ENCODE measurements at places on chromosomes 13 and 19.

DNA sequence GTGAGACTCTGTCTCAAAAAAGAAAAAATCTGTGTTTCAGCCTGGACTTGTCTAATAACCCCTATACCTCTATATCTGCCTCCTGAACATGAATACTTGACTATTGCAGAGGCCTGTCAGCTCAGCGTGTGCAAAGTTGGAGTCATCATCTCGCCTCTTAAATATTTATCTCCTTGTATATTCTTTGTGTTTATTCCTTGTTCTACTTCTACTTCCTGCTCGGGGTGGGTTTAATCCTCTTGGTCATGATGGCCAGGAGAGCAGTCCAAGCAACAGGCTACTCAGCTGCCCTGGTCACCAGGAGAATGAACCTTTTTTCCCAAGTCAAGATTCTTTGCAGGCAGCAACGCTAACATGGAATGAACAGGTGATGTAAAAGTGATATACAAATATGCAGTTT lies 119.1 kb downstream of the PCCA start:
- no peak for DNase-seq

DNA sequence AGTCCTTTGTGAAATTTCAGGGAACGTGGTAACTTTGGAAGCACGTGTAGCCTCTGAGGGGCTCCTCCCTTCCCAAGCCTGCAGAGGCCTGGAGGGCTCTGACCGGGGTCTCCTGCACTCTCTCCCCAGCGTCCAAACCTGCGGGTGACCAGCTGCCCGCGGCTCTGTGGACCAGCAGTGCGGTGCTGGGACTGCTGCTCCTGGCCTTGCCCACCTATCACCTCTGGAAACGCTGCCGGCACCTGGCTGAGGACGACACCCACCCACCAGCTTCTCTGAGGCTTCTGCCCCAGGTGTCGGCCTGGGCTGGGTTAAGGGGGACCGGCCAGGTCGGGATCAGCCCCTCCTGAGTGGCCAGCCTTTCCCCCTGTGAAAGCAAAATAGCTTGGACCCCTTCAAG lies 2.7 kb upstream of the TPGS1 start:
- no peak for DNase-seq

GRCh38 chr13:65378943-65379519 lies 1851.1 kb downstream of the PCDH9 start:
- no peak for DNase-seq

GRCh38 chr19:12610540-12611360 lies at the start of the genes ZNF490 and ZNF791:
ZNF490 (minus strand) TSS chr19:12610813; CDS start chr19:12610680, 133 bp downstream.
ZNF791 (plus strand) TSS chr19:12610920; CDS start chr19:12611080, 160 bp downstream.
- DNase-seq, result peak; percentile 98

DNA sequence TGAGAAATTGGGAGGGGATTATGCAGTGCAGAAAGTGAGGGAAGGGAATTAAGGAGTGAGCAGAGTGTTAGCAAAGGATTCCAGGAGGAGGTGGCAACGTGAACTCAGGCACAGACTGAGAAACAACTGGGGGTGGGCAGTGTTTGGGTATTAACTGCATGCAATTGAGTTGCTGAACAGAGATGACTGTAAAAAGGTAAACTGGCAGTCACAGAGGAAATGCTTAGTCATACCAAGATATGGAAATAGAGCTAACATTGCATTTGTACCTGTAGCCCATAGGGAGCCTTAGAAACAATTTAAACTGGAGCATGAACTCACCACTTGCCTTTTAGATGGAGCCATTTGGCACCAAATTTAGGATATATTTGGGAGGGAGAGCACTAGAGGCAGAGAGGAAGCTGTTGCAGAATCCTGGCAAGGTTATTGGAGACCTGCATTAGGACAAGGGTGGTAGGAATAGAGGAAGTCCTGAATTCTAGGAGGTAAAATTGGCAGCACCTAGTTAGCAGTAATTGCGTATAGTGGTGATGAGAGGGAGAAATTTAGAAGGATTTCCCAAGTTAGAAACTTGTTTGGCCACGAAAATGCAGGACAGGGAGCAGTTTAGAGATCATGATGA lies 100.6 kb upstream of the FRY start:
- DNase-seq, result no peak

- peak; percentile 37 for DNase-seq
Measured at GRCh38 chr19:17766543-17767131, 15.4 kb downstream of the FCHO1 start.

DNA sequence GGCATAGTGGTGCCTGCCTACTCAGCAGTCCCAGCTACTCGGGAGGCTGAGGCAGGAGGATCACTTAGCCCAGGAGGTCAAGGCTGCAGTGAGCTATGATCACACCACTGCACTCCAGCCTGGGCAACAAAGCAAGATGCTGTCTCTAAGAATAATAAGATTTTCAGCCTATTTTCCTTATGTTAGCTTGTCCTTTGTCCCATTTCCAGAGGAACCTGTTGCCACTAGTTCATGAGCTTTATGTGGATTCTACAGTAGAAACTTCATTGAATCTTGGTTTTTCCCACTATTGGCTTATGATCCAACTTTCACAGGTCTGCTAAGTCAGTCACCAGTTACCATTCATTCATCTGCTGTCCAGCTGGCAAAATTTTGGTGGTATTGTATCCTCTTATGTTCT lies 18.2 kb downstream of the FFAR2 start:
- DNase-seq, result no peak

DNA sequence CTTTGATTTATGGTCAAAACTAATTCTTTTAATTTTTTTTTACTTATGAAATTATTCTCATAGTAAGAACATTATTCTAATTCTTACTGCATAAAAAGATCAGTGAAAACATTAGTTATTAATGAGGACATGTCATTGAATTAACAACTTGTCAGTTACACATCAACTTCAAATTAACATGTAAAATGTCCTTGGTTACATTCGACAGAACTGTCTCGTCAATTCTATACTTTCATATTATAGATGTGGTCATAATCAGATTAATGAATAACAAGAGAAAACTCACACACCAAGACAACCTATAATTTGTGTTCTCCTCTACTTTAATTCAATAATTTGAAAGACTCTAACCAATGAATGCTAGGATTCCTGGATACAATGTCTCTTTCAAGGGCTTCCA lies 66.7 kb downstream of the KATNAL1 start:
- no peak for DNase-seq

DNA sequence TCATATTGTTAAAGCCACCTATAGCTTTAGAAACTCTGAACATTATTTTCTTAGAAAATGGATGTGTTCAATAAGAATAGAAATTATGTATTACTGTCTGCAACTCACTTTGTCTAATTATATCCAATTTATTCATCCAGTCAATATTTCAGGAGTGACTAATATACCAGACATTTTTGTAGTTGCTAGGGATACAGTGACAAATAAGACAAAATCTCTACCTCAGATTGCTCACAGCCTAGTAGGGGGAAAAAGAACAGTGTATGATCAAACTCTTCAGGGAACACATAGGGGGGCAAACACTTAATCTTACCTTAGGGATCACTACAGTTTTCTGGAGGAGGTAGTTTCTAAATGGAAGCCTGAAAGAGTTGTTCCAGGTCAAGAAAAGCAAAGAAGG lies 8.6 kb downstream of the BRCA2 start:
- no peak for DNase-seq

DNA sequence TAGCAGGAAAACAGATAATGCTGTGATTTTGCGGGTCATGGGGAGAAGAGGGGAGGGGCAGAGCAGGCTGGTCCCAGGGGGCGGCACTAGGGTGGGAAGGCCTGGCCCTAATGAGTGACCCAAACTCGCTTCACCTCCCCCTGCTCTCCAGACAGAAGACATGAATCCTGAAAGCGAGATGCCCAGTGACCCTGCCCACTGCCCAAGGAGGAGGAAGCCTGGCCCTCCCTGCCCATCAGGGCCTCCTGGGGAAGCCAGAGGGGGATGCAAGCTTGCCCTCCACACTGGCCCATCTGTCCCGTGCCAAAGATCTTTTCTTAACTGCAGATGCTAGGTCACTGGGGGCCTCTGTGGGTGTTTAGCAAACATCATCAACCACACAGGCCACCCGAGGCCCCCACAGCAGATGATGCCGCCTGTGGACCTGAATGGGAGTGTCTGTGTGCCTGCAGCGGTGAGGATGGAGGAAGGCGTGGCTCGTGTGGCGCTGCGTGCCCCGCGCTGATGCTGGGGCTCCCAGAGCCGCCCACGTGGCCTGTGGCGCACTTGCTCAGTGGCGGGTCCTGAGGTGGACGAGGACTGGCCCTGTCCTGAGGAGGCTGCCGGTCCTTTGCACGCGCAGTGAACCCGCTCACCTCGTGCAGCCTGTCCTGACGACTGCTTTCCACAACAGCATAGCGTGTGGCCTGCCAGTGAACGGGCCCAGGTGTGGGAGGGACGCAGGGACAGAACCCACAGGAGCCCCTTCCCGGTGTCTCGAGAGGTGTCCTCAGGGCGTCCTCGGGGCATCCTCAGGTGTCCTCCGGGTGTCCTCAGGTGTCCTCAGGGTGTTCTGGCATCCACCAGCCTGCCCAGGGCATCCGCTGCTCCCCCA lies 80.5 kb upstream of the MCF2L start:
- DNase-seq, result no peak

GRCh38 chr13:113049981-113050380 lies 55.6 kb upstream of the F7 start:
- no peak for DNase-seq

- no peak for DNase-seq
Measured at GRCh38 chr19:670609-671075, 5.5 kb upstream of the FSTL3 start.

DNA sequence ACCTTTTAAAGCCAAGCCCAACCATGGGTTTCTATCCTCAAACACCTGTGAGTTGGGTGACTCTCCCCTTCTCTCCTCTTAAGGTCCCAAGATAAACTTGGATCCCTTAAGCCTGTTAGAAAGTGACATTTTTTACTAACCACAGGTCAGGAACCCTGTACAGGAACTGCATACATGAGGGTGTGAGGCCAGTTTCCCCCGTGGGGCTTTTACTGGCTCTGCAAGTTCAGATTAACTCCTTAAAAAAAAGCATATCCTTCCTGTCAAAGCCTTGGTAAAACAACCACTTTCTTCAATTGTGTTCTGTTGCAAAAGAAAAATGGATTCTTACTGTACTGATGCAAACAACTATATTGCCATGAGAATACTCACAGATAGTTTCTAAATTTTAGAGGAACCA lies 2638.7 kb upstream of the PCDH20 start:
- no peak for DNase-seq

DNA sequence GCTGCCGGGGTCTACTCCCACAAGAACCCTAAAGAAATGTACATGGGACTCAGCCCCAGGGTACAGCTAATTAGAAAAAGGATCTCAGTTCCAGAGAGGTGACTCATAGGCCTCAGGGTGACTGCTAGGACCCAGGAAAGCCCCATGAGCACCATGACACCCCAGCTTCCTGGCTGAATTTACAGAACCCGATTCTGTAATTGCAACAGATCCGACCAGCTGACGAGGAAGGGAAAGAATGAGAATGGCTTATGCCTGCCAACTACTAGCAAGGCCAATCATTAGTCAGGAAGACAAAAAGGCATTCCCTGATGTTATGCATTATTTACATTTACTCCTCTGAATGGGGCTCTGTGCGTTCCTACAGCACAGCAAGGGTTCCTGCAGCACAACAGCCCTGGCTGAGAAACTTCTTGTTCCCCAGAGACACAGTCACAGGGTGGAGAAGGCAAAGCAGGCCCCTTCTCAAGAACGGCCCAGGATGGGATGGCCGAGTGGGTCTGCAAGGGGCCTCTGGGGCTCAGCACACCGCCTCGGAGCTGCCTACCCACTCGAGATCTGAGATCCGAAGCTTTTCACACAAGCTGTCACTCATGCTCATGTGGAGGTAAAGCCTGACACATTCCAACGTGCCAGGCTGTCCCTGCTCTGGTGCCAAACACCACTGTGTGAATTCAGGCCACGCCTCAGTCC lies 27.2 kb downstream of the PBX4 start:
- peak; percentile 85 for DNase-seq

- no peak for DNase-seq
Measured at GRCh38 chr19:4984438-4984990, 15.6 kb downstream of the KDM4B start.

DNA sequence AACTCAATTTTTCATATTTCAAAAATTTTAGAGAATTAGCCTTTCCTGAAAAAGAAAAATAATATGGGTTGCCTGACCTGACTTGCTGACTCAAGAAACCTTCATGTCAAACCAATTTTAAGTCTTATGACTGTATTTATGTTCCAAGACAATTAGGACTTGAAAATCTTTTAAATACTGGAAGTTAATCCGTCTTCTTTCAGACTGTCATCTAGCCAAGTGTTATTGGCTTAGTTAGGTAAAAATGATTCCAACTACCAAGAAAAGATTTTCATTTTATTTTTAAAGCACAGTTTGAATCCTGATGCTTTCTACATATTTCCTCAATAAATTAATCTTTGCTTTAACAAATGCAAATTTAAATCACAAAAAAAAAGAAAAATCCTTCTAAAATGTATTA lies 337.6 kb downstream of the SLITRK6 start:
- no peak for DNase-seq

- no peak for DNase-seq
Measured at GRCh38 chr19:3785938-3786824, at the start of gene MATK. MATK (minus strand) TSS chr19:3786381; CDS start chr19:3785135, 1,246 bp downstream.

DNA sequence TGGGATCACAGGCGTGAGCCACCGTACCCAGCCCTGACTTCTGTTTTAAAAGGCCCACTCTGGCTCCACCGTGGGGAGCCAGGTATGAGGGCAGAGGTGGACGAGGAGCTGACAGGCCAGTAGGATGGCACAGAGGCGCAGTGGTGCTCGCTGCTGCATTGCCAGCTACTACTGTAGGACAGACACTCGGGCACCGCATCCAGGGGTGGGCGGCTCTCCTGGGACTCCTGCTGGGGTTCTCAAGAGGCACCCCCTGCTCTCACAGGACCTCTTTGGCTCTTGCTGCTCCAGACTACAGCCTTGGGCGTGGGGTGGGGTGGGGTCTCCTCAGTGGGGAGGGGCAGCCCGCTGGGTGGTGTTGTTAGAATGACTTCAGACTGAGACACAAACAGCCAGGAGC lies 53.4 kb downstream of the LATS2 start:
- DNase-seq, result no peak

DNA sequence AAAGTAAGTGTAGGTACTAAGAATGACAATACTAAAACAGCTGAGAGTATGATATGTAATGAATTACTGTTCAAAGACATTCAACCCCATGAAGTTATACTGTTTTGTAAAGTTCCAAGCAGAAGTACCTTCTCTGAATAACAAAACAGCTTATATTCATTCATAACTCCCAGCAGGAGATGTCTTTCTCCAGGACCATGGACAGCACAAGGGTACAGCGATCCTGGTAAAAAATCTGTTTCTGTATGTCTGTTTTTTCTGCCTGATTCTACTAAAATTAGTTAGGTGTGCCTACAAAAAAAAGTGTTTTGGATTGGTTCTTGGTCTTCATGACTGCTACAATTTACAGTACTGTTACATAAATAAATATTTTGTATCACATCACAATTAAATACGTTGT lies 172.5 kb upstream of the SLITRK5 start:
- DNase-seq, result no peak

GRCh38 chr19:33601583-33601982 lies 20.2 kb upstream of the CHST8 start:
- no peak for DNase-seq
